ENCODE measurements at places on chromosomes 5 and 9.

- DNase-seq = no peak
Measured at GRCh38 chr5:74030371-74030770, 404.4 kb downstream of the ARHGEF28 start.

DNA sequence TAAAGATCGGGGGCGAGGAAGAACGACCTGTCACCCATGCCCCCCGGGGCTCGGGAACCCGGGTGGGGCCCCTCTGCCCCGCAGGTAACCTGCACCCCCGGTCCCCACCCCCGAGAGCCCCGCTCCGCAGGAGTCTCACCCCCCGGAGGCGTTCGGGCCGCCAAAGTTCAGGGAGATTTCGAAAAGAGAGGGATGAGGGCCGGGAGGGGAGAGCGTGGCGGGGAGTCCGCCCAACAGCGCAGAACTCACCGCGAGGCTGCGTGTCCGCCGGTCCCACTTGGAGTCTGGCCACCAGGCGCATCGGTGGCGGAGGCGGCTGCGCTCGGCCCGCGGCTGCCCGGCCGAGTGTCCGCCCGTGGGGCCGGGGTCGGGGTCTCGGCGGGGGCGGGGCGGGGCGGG, at the start of gene PHF19:
TSS of gene PHF19 (minus strand) at position 347 of the 399 bp plus-strand sequence. CDS start 2,447 bp downstream, outside the sequence.
- no peak for DNase-seq

DNA sequence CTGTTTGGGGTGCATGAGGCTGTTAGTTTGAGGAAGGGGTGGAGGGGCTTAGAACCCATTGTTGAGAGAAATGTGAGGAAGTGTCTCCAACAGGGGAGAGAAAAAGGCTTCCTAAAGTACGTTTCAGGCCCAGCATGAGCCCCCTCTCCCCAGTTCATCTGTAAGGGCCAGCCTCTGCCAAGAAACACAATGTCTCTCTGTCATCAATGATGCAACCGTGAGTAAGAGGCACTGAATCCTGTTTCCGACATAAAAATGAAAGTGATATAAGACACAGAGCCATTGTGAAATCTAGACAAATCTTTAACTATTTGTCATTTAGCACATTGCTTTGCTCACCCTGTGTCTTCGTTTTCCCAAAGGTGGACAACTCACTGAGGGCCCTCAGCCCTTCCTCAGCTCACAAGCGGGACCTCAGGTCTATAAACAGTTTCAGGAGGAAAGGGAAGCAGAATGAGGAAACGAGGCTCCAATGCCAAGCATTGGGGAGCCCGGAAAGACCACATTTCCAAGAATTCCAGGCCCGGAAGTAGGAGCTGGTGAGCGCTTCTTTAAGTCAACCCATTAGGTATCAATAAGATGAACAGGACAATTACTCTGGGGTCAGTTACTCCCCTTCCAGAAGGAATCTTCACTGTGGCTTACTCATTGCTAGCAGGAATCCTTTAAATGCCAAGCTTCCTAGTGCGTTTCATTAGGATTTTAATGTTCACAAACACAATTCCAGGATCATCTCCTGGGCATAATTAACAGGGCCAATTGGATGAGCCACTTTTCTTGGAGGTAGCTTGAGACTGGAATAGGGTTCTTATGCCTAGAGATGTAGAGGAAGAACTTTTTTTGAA, 59.0 kb upstream of the KLF4 start:
- no peak for DNase-seq

DNA sequence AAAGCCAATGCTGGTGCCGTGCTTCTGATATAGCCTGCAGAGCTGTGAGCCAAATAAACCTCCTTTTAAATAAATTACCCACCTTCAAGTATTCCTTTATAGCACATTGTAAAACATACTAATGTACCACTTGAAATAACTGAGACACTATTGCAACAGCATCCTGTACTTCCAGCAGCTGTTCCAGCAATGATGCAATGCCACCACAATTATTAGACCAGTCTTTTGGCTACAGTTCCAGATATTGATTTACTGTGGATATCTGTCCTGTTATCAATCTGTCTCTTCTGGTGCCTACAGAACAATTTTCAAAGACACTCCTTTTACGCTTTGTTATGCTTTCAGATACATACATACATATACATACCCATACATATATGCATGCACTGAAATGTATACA, 567.9 kb downstream of the TAF11L14 start:
- DNase-seq = no peak

DNA sequence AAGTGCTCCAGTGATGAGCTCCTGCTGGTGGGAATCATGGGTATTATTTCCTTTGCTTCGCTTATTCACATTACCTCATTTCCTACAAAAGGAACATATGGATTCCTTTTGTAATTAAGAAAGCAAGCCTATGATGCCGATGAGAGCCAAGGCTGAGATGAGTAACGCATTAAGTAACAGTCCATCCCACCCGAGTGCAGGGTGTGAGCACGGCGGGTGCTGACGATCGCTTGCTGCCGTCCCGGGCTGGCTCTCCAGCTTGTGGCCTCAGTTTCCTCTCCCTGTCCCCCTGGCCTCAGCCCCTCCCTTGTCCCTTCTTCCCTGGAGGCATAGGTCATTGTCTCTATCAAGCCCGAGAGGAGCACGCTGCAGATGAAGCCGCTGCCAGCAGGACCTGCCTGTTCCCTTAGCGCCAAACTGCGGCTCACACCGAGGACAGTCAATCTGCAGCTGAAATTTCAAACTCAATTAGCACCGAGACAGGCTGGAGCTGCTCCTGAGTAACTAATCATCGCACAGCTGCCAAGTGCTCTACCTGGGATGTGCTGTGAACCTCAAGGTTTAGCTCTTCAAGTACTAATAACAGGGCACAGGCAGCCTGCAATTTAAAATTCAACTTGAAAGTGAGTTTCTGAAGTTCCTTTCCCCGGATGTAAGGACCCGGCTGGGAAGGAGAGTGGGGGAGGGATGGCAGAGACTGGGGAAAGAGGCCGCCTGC, 115.2 kb upstream of the RAPGEF1 start:
- DNase-seq = no peak
